Psoas muscle (tissue), 8 donors: ENCODE measurements at places on chromosomes 16 and 17. TPM values are rescaled to one million over a fixed set of nuclear protein-coding genes. Genes with fewer than 3 reads are reported as not detected.

DNA sequence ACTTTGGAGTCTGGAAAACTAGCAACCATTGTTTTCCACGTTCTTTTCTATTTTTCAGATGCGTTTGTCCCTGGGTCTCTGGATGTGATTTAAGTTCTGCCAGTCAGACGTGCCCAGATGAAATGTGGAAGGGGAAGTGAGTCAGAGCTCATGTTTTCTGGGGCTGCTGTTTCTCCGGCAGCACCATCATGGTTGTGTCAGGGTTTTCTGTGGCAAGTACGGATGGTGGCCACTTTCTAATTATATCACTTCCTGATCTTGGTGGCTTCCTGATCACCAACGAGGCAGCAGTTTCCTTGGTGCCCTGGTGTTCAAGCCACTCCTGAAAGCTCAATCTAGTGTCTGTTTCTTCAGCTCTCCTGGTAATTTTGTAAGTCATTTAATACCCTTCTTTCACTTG is 31.4 kb upstream of the PMFBP1 start:
- DNase-seq, result no peak

DNA sequence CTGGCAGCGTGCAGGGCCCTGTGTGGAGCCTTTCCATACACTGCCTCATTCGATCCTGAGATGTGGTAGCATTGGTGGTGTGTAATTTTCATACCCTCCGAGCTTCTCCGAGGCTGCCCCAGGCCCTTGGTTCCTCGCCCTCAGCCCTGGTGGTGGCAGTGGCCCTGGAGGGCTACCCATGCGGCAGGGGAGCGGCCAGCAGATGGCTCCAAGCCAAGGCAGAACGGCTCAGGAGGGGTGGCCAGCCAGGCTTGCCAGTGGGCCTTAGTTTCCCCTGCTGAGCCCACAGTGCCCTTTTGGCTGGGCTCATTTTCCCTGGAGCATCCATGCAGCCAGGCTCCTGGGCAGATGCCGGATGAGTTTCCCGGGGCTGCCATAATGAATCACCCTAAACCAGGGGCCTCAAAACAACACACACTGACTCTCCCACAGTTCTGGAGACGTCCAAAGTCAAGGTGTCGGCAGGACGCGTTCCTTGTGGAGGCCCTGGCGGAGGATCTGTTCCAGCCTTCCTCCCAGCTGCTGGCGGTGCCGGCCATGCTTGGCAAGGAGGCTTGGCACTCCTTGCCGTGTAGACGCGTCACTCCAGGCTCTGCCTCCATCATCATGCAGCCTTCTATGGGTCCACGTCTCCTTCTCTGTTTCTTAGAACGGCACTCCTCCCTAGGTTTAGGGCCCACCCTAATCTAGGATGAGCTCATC is 158.8 kb upstream of the GSE1 start:
- DNase-seq, result no peak

DNA sequence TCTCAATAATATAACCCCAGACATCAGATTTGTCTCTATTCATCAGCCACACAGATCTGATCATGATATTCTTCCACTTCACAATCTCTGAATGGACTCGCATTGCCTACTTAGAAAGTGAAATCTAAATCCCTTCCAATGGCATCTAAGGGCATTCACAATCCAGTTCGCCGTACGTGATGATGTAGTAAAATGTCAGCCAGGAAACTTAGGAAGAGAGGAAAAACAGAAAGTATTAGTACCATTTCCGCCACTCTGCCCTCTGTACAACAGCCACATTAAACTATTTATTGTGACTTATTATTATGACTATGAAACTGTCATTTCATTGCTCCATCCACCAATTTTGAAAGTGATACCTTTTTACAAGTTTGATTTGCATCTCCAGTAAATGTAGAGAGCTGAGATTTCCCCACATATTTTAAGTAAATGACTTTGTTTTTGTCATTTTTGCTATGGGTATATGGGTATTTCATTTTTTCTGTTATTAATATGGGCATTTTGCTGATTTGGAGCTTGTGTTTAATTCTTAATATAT is 69.4 kb upstream of the SMIM36 start:
- no peak for DNase-seq

DNA sequence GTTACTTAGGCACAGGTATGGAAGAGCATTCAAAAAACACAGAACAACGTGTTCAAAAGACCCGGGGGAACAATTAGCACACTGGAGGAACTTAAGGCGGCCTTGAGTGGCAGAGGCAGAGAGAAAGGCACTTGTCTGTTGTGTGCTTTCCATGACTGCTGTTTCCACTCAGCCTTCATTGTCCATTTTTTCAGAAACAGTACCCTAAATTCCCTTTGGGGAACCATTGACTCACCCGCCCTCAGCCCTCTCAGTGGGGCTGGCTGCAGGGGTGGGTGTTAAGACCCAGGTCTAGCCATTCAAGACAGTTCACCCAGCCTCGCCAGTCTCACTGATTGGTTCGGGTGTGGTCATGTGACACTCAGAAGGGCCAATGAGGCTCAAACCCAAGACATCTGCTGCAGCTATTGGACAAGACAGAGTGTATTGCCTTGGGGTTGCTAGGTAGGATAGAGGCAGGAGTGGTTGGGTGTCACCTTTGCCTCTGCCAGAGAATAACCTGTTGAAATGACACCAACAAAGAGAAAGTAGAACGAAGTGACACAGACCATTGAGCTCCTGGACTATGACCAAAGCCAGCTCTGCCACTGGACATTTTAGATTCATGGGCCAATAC is 19.6 kb upstream of the CEP20 start:
- DNase-seq, result no peak

GRCh38 chr16:3589441-3589921 is 12.3 kb upstream of the NLRC3 start:
- no peak for DNase-seq

- no peak for DNase-seq
Measured at GRCh38 chr17:6936370-6937028, 59.4 kb upstream of the ALOX12 start.

The KCNJ18 gene
- polyA plus RNA-seq, result not detected

DNA sequence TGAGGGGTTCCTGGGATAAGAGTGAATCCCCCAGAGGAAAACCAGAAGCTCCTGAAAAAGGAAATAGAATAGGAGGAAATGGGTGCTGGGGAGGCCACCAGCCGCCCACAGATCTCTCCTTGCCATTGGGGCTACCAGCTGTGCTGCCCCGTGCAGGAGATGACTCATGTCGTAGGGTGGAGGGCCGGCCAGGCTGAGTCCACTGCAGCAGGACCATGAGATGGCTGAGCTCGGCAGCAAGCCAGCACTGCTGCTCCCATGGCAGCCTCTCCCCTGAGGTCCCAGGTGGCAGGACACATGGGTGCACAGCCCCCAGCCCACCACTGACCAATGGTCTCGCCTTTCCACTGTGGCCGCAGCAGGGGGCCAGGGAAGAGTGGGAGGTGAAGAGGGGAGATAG is 95.5 kb downstream of the GNAO1 start:
- DNase-seq, result no peak

DNA sequence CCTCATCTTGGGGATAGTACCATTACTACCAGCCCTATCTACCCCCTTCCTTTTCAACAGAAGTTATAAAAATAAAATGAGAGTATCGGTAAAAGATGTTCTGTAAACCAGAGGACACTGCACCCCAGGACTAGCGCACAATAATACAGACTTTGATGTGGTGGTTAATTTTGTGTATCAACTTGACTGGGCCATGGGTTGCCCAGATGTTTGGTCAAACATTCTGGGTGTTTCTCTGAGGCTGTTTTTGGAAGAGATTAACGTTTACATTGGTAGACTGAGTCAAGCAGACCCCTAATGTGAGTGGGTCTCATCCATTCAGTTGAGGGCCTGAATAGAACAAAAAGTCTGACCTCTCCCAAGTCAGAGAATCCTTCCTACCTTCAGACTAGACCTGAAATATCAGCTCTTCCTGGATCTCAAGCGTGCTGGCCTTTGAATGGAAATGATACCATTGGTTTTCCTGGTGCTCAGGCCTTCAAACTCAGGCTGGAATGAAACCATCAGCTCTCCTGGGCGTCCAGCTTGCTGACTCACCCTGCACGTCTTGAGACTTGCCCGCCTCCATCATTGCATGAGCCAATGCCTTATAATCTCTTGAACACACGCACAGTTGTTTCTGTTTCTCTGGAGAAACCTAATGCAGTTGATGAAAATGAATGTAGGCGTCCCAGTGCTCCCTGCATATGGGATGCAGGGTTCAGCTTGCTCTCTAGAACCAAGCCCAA is 10.1 kb downstream of the MRM1 start:
- no peak for DNase-seq

The CDH16 gene
- 0.65 TPM for polyA plus RNA-seq

DNA sequence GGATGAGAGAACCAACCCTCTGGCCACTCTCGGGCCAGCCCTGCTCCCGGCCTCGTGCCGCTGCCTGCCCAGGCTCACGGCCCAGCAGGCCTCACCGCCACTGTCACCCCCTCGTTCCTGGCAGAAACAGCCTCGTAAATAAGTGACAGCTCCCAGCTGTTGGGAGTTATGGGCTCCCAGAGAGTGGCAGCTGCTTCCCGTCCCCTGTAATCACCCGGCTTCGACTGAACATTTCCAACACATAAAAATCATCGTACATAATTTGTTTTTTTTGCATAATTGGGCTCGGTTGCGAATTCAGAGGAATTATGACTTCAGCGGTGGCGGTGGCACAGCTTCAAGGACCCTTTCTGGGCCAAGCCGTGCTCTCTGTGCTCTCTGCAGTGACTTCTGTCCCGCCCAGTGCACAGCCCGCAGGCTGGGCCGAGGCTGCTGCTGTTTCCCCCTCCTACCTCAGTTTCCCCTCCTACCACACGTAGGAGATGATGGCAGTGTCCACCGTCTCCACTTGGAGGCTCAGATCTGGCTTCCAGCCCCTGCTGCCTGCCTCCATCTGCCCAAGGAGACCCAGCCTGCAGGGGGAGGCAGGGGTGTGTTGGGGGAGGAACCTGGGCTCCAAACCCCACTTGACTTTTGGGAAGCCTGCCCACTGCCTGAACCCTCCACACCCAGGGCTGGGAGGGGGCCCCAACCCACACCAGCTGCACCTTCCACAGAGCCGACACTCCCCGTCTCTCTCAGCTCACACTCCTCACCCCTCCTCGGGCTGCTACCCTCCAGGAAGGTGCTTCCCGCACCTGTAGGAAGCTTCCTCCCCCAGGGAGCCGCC is 84.9 kb downstream of the RTN4RL1 start:
- peak; percentile 88 for DNase-seq
